ENCODE measurements at places on chromosomes 13 and 19.

GRCh38 chr13:84705982-84706710 lies 823.9 kb upstream of the SLITRK1 start:
- no peak for DNase-seq

DNA sequence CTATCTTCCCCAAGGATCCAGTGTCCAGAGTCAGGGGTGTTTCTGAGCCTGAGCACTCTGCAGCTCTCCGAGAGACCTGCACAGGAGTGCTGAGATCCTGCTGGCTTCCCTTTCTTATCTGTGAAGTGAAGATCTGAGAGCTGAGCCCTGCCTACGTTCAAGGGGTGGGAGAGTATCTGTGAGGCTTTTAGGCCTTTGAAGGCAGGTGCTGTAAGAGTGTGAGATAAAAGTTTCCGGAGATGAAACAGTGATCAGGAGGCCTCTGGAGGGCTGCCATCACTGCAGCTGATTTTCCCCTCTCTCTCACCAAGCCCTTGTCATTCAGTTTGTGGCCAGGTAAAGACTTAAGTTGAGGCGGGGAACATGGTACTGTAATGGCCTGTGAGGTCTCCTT lies 83.1 kb downstream of the AKAP11 start:
- DNase-seq: no peak

DNA sequence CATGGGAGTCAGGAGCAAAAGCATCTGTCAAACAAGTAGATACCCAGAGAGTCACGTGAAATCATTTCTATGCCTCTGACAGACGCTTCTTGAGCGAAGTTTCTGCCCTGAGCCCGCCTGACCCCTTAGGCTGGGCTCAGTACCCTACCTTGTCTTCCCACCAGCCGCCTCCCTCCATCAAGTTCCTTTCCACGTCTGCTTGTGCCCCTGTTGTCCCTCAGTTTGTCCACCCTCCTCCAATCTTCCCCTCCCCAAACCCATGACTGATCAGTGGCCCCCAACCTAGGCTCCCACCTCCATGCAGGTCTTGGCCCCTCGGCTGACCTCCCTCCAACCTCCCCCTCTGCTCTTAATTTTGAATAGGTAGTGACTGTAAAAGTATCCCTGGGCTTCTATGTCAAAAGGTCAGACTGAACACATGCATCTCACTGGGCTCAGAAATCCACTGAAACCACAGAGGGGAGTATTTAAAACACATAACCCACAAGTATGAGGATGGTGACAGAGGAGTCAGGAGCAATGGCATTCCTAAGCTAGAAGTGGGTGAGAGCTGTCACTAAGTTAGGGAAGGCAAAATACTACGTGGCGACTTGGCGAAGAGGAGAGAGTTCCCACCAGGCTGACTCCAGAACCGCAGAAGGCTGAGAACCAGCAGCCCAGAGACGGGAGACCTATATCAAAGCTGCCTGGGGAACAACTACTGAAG lies 1.7 kb upstream of the ZNF446 start:
- peak; percentile 84 for DNase-seq

DNA sequence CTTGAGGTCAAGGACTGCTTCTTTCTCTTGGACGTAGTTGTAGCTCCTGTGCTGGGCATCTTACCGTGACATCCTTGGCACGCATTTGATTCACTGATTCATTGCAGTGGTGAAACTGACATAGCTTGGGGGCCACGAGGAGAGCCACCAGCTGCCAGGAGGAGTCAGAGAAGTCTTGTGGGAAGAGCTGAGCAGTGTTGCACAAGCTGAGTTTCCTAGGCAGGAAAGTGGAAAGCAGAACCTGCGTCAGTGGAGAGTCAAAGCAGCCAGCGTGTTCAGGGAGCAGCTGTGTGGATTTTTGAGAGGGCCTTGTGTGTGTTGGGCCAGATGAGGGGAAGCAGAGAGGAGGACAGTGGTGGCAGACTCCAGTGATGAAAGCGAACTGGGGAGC lies 5.3 kb upstream of the GPR183 start:
- DNase-seq: peak; percentile 87

DNA sequence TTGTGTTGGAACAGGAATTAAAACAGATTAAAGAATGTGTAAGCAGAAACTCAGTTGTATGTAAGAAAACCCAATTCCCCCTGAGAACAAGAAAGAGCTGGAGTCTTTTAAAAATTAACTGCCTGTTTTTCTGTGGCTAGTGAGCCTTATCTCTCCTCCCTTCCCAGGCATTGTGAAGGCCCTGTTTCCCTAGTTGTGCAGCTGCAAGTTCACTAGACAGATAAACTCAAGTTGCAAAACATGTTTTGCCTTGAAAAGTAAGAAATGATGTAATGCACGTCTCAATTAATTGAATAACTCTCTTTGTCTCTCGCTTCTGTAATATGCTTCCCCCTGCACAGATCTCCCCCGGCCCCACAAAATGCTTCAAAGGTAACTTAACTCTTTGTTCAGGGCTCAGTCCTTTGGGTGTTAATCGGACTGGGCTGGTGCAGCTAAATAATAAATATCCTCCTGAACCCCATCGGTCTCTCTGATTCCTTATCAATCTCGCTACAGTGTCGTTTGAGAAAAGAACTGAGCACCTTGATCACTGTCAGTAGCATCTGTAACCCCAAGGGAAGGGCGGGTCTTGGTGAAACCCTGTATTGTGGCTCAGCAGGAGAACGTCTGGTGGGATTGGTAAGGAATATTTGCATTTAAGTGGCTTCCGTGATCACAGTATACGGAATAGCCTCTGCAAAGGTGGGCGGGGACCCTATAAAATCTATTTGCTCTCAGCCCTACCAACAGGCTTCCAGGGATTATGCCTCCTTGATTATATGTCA lies 1.6 kb upstream of the ZNF556 start:
- no peak for DNase-seq

- peak; percentile 86 for DNase-seq
These were observed 20.1 kb downstream of the WTIP start for GRCh38 chr19:34501339-34502320.

DNA sequence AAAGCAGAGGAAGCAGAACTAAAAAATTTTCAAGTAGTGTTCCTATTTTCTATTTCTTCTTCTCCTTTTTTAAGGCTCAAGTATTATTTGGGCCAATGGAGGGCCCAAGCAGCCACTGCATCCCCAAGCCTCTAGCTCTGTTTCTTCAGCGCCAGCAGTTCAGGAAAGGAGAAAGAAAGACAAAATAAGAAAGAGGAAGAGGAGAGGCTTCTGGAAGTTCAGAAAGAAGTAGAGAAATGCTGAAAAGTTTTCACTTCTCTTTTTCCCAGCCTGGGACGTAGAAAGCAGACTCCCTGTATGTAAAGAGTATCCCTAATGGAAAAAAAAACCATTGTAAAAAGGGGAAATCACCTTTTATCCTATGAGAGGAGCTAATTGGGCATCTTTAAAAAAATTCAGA lies 165.5 kb upstream of the KLF12 start:
- DNase-seq: no peak

GRCh38 chr13:75422028-75422427 lies 59.9 kb downstream of the TBC1D4 start:
- no peak for DNase-seq

DNA sequence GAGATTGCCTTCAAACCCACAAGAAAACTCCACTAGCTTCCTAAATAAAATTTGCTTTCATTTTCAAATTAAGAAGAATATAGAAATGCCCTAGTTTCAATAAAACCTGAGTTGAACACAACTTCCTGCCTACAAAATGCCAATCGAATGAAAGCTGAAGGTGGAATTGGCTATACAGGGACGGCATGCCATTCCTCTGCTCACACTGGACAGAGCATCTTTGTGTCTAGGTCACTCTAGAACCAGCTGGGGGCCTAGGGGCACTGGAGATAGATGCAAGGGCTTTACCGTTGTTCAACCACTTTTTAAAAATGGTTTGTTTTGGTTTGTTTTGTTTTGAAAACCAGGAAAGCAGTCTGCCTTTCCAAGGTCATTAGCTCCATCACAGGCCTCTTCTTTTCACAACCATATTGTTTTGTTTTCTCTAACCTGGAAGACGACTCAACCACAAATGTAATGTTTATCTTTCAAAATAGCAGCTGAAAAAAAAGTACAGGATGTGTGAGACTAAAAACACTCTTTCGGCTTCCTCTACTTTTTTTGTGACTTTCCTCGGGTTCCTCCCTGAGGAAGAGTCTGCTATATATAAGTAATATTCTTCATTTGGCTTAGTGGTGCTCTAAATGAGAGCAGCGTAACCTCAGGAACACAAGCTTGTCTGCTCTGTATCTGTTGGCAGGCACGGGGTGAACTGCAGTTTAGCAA lies 11.9 kb upstream of the ITM2B start:
- DNase-seq: peak; percentile 3

- DNase-seq: peak; percentile 63
These were observed 58.0 kb upstream of the CYSLTR2 start for GRCh38 chr13:48595431-48596429.

DNA sequence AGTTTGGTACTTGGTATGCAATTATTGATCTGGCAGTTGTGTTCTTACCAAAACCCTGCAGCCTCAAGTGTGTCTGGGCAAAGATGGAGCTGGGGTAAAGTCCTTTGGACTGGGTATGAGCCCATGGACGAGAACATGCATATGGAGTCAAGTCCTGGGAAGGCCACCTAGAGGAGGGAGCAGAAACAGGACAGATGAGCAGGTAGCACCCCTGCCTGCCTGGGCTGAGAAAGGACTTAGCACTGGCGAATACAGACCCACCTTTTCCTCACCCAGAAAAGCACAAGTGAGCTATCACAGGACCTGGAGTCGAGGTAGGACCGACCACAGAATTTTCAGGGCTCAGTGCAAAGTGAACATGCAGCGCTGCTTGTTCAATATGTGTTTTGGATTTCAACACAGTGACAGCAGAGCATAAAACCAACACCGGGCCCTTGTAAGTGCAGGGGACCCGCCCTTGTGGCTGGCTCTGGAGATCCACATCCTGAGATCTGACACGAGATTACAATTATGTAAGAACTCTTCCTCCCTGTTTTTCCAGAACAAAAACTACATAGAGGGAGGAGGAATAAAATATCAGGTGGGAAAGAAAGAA lies 25.9 kb downstream of the IGFL2 start:
- DNase-seq: no peak

GRCh38 chr13:30798776-30799355 lies 63.5 kb downstream of the ALOX5AP start:
- DNase-seq: peak; percentile 49

DNA sequence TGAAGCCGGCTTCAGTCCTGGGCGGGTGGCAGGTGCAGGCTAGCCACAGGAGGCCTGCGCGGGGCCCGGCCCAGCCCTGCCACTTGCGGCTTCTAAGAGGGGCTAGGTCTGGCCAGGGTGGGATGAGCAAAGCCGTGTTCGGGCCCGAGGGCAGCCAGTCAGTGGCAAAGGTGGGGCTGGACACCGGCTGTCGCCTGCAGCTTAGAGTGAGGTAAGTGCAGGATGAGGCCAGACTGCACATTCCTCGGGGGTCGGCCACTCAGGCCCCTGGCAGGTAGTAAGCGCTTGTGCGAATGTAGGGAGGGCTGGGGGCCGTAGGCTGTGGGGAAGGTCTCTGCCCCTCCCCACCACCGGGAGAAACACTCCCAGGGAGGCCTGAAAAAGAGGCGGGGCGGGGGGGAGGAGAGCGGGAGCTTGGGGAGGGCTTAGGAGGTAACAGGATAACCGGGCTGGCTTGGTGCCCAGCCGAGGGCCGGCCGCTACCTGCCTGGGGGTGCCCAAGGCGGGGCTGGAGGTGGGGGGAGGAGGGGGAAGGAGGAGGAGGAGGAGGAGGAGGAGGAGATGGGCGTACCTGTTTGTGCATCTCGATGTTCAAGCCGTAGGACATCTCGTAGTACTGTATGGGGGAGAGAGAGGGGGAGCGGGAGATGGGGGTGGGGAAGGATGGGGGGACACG lies 6.4 kb downstream of the TLE5 start:
- DNase-seq: no peak

DNA sequence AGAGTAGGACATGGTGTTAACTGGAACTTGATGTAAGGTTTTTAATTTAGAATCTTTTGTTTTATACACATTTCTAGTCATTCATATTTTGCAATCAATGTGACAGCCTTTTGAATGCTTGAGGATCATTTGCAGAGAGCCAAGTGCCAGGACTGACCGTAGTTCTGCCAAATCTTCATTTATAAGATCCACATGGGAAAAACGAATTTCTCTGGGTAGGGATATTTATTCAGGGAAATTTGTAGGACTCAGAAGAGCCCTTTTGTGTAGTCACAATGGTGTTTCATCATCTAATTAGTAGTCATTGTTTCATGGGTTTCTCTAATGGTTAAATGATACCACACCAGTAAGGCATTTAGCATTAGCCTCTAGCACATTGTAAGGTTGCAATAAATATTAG lies 161.1 kb downstream of the LMO7 start:
- no peak for DNase-seq

GRCh38 chr19:19719798-19720197 lies 13.1 kb downstream of the ZNF14 start:
- DNase-seq: no peak

DNA sequence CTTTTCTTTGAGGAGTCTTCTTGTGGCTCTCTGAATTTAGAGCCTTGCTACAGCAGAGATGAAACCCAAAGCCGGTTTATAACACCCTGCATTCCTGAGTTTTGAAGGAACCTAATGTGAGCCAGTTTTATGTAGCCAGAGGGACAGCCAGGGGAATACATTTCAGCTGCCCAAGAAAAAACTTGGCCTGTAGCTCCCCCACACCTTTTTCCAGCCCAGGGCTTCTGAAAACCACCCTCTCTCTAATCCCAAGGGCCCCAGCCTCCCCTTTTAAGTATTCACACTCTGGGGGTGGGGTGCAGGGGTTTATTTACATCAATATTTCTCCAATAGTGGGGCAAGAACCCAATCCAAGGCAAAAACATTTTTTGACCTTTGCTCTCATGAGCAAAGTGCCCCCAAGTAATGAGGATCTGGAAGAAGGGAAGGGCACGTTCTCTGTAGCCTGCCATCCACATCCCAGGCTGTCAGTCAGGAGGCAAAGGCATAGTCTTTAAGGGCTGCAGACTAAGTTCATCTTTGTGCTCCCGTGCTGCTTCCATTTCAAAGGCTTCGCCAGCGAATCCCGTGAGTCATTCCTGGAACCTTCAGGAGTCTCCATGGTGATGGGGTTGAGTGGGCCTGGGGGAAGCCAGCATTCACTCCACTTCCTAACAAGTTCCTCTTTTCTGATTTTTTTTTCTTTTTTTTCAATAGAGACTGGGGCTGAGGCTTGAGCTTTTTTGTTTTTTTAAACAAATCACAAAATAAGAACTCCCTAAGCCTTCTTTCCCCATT lies 33.2 kb upstream of the MEDAG start:
- DNase-seq: peak; percentile 90

DNA sequence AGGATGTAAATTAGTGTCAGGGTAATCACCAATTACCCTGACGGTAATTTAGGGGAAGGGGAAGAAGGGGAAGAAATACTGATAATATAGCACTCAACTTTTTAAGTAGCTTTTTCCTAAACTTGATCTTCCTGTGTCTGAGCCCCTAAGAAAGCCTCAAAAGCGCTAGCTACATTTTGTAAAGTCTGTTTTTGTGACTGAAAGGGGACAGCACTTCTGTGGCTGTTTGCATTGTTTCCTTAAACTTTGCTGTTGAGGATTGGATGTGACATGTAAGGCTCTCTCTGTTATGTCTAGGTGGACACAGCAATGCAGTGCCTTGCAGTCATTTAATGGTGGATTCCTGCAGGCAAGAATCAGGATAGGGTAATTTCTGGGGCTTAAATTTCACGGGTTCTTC lies 42.8 kb downstream of the SPATA13 start:
- DNase-seq: no peak

GRCh38 chr13:72960541-72960940 lies 98.3 kb upstream of the KLF5 start:
- DNase-seq: no peak

Data from EH (cell line).